ENCODE measurements at places on chromosomes 11 and 22.

DNA sequence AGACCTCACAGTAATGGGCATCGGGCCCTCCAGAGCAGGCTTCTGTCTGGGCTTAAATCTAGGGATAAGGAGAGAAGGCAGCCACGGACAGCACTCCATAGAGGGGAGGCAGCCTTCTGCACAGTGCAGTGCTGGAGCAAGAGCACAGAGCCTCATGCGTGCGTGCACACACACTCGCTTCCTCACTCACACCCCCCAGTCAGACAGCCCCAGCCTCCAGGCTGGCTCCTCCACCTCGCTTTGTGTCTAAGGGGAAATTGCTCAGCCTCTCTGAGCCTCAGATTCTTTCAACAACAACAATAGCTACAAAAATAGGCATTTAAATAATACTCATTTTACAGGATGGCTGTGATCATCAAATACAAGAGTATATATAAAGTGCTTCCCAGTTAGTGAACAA, 26.7 kb upstream of the ETS1 start:
- no peak for DNase-seq

DNA sequence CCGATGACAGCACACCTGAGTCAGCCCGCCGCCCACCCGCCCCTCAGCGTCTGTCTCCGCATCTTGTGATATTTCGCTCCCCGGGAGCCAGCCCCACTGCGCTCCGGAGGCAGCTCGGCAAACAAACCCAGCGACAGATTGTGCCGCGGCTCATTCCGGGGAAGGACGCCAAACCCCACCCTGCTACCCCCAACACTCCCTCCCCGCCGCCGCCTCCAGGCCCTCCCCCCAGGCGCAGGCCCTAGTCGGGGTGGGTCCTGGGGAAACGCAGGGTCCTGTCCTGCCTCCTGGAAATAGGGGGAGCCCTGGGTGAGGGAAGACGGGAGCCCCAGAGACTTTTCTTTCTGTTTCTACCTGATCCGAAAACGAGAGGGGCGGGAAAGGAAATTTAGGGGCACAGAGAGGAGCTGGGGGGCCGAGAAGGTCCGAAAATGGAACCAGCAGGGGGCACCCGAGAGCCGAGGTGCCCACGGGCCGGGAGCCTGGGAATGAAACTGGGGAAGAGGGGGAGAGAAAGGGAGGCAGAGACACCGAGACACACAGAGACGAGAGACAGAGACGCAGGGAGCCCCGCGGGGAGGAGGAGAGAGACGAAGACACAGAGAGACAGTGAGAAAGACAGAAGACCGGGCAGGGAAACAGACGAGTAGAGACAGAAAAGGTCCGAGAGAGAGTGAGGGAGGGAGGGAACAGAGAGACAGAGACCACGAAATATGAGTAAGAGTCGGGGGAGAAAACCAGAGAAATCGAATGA, 1.7 kb upstream of the RTN4RL2 start:
- peak; percentile 45 for DNase-seq

DNA sequence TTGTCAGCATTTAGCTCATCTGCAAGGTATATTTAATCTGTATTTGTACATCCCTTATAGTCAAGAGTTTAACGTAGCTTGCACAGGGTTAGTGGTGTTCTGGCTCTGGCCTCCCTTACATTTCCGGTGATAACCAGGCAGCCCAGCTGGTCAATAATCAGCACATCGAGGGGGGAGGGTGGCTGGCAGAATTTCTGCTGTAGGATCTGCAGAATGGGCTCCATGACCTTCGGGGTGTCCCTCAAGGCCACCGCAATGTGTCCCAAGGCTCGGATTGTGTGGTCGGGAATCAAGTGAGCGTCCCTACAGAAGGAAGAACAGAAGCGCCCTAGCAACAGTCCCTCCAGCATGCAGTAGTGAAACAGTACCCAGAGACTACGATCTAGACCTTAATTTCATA, 25.1 kb downstream of the SERPIND1 start:
- no peak for DNase-seq

- no peak for DNase-seq
Observed at GRCh38 chr11:120462825-120463224, 48.7 kb upstream of the GRIK4 start.

- DNase-seq = no peak
Observed at GRCh38 chr22:44335903-44336803, 23.4 kb upstream of the SHISAL1 start.

Data from NCI-H524 treated with DMSO at 0.1 percent for 48 hours (cell line).